ENCODE measurements at places on chromosomes 16 and 17. TPM values are rescaled to one million over a fixed set of nuclear protein-coding genes. Genes with fewer than 3 reads are reported as not detected.
A peak's percentile ranks its signal among the peaks of the same experiment; 100 is the strongest.

DNA sequence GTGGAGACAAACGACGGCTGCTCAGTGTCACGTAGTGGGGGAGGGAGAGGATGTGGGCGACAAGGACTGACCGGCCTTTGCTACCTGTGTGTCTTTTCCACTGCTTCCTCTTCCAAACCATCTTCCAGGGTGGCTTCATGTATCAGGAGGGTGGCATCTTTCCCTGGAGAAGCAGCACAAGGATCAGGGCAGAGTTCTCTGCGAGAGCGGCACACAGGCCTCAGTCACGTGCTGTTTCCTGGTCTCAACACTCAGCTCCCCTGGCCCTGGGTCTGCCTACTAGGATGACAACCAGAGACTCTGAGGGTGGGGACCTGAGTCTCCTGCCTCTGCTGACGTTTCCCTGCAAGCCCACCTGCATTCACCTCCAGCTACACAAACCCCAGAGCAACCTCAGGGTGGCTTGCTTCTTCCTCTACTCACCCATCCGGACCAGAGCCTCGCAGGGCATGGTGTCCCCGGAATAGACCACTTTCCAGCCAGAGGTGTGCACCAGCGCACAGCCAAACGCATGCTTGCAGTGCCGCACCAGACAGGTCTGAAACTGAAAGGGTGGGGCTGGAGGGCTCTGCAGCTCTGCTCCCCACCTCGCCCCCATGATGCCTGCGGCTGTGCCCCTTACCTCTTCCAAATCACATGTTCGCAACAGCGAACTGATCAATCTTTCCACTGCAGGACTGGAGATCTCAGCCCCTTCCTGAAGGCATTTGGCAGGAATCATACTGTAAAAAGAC is 23.3 kb downstream of the ELAC2 start:
- no peak overlapping the region for H3K27ac ChIP-seq
- H3K4me1 ChIP-seq, result no peaks in the 10 kb centered on the region
- no peak for DNase-seq

KRTAP3-1 gene
- not detected for total RNA-seq

GRCh38 chr16:19677402-19677801 is 40.6 kb downstream of the KNOP1 start:
- H3K27me3 ChIP-seq, result no peaks in the 10 kb centered on the region
- no peak overlapping the region for H3K27ac ChIP-seq
- peaks cover 20% of the 10 kb centered on the region for H3K36me3 ChIP-seq
- H3K4me1 ChIP-seq, result no peaks in the 10 kb centered on the region

CDR2L gene
- 0.93 TPM for total RNA-seq

- H3K36me3 ChIP-seq, result no peaks in the 10 kb centered on the region
- no peak overlapping the region for H3K4me3 ChIP-seq
- no peak for DNase-seq
- peaks cover 10% of the 10 kb centered on the region for H3K4me1 ChIP-seq
- H3K27me3 ChIP-seq, result peaks cover 38% of the 10 kb centered on the region
Observed at GRCh38 chr17:44831371-44831770, 1.3 kb upstream of the GJC1 start.

DNA sequence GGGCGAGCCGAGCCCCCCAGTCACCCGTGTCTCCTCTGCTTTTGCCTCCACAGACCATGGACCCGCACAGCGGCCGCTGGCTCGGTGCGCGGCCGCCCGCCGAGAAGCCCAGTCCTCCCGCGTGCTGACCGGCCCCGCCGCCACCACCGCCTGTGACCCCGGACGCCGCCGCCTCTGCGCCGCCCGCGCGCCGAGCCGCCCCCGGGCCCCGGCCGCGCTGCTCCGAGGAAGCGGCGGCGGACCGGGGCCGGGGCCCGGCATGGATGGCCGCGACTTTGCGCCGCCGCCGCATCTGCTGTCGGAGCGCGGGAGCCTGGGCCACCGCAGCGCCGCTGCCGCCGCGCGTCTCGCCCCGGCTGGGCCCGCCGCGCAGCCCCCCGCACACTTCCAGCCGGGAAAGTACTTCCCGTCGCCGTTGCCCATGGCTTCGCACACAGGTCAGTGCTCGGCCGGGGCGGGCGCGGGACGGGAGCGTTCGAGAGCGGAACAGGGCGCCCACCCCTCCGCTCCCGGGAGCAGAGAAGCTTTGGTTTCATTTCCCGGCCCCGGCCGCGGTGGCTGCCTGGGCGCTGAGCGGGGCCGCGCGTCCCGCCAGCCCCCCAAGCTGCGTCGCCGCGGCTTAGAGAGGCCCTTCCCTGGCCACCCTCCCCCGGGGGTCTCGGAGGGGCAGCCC is 4.4 kb downstream of the BAHCC1 start:
- no peaks in the 10 kb centered on the region for H3K36me3 ChIP-seq
- H3K27me3 ChIP-seq, result peaks cover 53% of the 10 kb centered on the region
- DNase-seq, result no peak
- H3K4me3 ChIP-seq, result peak overlapping the region; percentile 51
- H3K27ac ChIP-seq, result no peak overlapping the region

GRCh38 chr17:17823433-17824118 is 13.2 kb downstream of the SREBF1 start:
- no peaks in the 10 kb centered on the region for H3K27me3 ChIP-seq
- peaks cover 28% of the 10 kb centered on the region for H3K36me3 ChIP-seq
- H3K4me1 ChIP-seq, result peaks cover 94% of the 10 kb centered on the region
